Left colon (tissue), 2 donors: ENCODE measurements at places on chromosomes 1 and 21. TPM values are rescaled to one million over a fixed set of nuclear protein-coding genes. Genes with fewer than 3 reads are reported as not detected.

The CGN gene
- total RNA-seq, result 182 TPM

The HEATR1 gene
- 15.3 TPM for total RNA-seq

The DIRAS3 gene
- 0.76 TPM for total RNA-seq

- DNase-seq, result no peak
These were observed 6.1 kb downstream of the WNT2B start for GRCh38 chr1:112514901-112515300.

- no peak for DNase-seq
These were observed 158.5 kb upstream of the FGGY start for GRCh38 chr1:59138402-59138801.

DNA sequence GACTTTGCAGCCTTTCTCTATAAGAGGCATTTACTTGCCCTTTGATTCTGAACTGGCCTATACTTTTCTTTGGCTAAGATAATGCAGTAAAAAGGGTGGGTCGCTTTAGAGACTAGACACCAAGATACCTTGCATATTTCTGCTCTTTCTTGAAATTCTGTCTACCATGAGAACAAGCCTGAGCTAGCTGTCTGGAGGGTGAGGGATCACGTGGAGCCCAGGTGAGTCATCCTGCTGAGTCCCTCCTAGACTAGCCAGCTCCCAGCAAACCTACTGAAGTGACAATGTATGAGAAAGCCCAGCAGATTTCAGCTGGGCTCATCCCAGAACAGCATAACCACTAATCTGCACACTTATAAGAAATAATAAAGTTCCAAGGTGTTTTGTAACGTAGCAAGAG, 408.0 kb upstream of the KAZN start:
- DNase-seq, result no peak

- no peak for DNase-seq
These were observed 1.2 kb downstream of the CROCC start for GRCh38 chr1:16922885-16923431.

- DNase-seq, result no peak
These were observed 92.4 kb upstream of the RALGPS2 start for GRCh38 chr1:178632653-178633052.

GRCh38 chr1:41623736-41624135, 139.3 kb upstream of the EDN2 start:
- no peak for DNase-seq

DNA sequence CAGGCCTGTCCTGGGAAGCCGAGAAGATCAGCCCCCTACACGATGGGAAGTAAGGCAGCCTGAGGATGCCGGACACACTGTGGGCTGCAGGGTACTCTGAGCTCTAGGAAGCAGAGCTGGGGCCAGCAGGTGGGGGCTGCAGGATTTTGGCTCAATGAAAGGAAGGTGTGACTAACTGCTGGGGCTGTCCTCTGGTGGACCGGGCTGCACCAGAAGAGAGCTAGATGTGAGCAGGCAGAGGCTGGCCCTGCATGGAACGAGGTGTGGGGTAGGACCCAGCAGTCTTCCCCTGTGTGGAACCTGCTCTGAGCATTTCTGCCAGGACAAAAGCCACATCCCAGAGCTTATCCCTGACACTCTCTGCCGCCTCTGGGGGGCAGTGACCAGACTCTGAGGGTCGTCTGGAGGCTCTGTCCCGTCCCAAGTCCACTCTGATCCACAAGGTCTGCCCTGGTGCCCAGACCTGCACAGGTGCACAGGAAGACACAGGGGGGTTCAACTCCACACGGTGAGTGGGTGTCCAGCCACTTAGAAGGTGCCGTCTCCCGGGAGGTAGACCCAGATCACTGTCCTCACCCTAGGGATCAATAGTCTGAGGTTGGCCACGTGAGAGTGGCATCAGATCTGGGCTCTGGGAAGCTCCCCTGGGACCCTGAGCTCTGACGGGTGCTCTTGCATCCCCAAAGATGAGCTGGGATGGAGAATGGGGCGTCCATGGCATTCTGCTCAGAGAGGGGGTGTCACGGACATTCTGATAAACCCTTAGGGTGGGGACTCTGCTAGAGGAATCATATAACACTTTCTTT, 187.6 kb upstream of the VAMP3 start:
- no peak for DNase-seq
